ENCODE measurements at places on chromosomes 11 and 22.

- no peak for DNase-seq
Measured at GRCh38 chr11:56916587-56916986, 72.1 kb upstream of the OR5AK2 start.

DNA sequence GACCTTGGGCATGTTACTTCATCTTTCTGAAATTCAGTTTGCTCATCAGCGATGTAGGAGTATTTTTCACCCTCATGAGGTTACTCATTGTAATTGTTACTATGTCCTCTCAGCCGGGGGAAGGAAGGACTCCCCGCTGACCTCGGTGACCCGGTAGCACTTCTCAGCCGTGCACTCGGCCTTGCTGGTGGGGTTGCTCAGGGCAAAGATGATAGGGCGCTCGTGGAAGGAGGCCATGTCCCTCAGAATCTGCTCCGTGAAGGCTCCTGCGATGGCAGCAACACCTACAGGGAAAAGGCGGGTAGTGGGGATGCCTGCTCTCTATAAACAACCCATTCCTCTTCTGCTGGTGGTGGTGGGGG, 72.2 kb downstream of the CCDC81 start:
- no peak for DNase-seq

- DNase-seq: peak; percentile 27
Measured at GRCh38 chr11:86418917-86419316, 44.2 kb downstream of the CCDC81 start.

DNA sequence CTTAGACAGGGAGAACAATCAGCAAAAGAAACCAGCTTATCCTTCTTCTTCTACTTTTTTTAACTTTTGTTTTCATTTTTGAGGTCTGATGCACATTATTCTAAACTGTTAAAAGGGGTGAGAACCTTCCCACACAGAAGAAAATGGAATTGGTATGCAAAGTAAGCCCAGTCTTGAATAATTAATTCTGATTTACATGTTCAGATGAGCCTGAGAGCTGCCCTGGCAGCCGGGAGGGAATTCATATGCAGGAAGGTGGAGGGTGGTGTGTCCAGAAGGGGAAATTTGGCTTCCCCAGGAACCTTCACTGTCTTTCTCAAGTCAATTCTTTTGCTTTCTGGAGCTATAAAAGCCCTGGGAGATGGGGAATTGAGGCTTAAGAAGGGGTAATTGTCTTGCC, 181.0 kb downstream of the INSC start:
- DNase-seq: no peak

DNA sequence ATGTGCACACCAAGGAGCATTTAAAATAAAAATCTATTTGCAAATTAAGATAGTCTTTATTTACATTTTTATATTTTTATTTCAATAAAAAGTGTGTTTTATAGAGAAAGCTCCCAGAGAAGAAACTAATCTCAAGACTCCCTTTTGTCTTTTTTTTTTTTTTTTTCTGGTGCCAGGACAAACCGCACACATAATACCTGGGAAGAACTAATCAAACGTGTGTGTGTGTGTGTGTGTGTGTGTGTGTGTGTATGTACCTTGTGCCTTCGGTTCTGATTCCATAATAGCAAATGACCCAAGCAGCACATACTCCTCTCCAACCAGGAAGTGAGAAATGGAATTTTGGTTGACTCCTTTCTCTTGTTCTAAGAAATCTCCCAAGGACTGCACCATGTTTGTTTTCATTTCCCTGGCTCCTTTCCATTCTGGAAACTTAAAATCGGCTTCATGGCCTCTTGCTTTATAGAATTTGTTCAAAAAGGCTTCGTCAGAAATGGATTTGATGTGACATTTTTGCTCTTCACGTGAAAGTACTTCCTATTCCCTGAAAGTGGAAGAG, 65.3 kb downstream of the ST3GAL4 start:
- DNase-seq: no peak

DNA sequence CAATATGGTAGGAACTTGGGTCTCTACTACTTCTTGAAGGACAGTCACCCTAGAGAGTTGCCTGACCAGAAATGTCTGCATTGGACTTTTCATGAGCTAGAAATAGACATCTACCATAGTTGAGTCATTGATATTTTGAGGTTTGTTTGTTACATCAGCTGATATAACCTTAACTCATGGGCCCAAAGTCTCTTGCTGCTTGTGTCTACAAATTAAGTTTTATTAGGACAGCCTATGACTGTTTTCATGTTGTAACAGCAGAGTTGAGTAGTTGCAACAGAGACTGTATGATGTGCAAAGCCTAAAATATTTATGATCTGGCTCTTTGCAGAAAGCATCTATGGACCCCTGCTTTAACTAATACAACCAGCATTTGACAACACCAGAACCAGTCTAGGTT, 155.3 kb downstream of the MIAT start:
- no peak for DNase-seq

- DNase-seq: no peak
Measured at GRCh38 chr11:92846491-92847125, 122.8 kb upstream of the MTNR1B start.

- DNase-seq: no peak
Measured at GRCh38 chr22:21009638-21010425, 5.1 kb upstream of the P2RX6 start.

DNA sequence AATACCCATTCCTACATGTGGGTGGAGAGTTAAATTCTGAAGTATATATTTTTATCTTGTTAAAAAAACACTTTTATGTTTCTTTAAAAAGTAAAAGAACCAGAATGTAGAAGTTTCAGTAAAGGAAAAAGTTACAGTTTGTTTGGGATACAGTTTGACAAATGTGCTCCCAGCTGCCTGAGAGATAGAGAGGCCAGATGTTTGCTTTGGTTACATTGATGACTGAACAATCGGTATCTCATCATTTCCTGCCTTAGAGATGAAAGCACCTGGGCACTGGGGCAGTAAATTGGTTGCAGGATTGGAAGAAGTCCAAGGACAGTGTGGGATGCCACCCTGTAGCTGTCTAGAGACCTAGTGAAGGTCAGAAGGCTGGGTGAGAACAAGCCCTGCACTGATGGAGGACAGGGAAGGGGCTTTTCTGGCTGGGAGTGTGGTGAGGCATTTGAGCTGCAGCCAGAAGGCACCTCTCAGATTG, 16.6 kb downstream of the MED15 start:
- no peak for DNase-seq

- DNase-seq: no peak
Measured at GRCh38 chr11:24163146-24163545, 333.7 kb upstream of the LUZP2 start.

GRCh38 chr22:44648821-44649565, 53.0 kb upstream of the PRR5 start:
- DNase-seq: no peak

DNA sequence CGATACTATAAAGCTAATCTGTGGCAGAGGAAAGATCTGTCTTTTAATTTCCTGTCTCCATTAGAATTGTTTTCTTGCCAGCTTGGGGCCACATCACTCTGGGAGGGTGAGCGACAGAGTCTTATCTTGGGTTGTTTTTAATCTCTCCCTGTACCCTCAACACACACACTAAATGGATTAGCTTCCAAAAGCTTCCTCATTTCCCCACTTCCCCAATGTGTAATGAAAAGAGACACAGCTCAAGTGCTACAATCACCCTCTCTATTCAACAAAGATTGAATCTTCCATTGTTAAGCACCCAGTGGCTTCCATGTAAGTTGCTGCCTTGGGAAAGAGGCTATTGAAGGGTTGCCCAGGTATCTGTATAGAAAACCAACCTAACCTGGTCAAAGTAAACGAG, 6.1 kb upstream of the ASCL3 start:
- no peak for DNase-seq

- no peak for DNase-seq
Measured at GRCh38 chr22:28155808-28156207, 236.8 kb upstream of the PITPNB start.

DNA sequence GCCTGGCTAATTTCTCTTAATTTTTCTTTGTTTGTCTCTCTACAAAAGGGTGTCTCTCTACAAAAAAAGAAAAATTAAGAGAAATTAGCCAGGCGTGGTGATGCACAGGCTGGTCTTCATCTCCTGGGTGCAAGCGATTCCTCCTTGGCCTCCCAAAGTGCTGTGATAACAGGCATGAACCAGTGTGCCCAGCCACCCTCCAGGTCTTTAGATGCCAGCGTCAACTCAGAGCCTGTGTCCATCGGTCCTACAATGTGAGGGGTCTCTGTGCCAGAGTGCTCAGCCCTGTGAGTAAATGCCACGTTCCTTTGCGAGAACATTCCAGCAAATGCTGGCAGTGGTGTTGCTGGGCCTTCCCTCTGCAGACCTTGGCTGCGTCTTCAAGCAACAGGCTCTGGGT, 62.7 kb downstream of the IGF2 start:
- no peak for DNase-seq

- no peak for DNase-seq
Measured at GRCh38 chr11:59174664-59175033, 2.7 kb downstream of the DTX4 start.

DNA sequence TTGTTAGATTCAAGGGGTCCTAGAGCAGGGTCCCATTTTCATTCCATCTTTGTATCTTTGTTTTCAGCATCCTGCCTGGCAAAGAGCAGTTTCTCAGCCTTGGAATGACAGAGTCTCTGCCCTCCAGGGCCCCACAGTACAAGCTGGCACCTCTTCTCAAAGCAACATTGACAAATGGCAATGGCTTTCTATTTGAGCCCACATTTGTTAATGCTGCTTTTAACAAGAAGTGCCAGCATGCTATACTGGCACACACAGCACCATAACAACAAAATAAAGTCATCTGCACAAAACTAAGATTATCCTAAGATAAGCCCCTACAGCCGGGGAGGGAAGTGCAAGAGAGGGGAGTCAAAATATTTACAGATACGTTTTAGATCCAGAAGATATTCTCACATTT, 309.7 kb upstream of the C11orf87 start:
- DNase-seq: no peak

GRCh38 chr11:20601221-20601914, 2.0 kb downstream of the SLC6A5 start:
- DNase-seq: peak; percentile 62

- no peak for DNase-seq
Measured at GRCh38 chr22:26442086-26442756, 13.2 kb downstream of the ASPHD2 start.

DNA sequence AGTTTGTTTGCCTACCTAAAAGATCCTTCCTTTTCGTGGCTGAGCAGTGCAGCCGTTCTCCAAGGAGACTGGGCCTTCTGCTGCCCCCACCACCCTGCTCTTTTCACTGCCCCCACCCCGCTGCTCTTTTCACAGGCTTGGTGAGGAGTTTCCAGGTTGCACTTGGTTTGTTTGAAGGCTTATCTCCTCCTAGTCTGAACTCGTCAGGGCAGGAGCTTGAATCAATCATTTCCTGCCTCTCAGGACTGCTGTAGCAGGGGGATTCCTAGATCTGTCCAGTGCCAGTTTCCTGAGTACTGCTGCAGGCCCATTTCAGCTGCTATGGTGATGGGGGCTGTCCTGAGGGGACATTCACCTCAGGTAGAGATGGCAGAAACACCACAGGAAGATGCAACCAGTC, 10.0 kb downstream of the MED15 start:
- no peak for DNase-seq

DNA sequence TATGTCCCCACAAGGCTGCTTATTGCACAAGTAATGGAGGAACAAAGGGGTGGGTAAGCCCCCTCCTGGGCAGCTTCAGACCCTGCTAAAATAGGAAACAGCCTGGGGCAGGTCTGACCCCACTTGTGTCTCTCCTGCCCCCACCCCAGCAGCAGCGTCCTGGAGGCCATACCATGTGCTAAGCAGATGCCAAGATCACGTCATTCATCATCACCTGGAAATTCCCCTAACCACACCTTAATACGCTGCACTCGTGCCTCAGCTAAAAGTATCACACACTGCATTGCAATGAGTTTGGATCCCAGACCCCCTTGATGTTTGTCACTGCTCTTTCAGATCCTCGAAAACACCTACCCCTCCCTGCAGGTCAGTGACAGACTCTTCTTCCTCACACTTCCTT, 27.8 kb upstream of the GGTLC2 start:
- no peak for DNase-seq

DNA sequence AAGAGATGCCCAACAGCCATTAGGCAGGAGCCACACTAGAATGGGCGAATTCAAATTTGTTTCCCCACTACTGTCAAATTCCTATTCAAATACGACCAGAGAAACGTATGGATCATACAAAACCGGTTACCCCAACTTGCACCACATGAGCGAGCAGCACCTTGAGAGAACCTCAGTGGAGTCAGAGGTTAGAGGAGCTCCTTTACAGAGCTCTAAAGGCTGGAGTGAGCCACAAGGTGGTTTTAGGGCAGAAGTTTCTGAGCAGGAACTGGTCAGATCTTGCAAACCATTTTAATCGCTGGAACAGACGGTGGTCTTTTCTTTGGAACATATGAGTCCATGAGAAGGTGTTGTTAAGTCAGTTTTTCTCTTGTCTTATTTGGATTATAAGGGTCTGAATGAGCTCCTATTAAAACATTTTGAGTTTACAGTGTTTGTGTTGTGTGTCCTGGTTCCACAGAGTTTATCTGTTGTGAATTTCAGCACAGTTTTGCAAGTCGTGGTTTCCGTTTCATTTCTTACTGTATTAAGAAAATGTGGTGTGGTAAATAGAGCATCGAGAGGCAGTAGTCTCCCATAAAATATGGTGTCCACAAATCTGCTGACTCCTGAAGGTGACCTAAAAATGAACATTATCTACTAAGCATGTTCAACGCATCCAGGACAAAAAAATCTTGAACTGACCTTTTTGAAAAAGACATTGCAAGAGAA, 471.7 kb downstream of the NTM start:
- no peak for DNase-seq

- no peak for DNase-seq
Measured at GRCh38 chr11:75261902-75262361, 21.4 kb downstream of the TPBGL start.

DNA sequence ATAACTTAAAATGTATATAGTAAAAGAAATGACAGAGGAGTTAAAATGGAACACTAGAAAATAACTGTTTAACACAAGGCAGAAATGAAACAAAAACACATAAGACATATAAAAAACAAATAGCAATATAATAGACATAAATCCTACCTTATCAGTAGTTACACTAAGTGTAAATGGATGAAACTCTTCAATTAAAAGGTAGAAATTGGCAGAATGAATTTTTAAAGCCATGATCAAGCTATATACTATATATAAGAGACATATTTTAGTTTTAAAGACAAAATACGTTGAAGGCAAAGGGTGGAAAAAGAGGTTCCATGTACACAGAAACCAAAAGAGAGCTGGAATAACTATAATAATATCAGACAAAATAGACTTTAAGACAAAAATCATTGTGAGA, 4.9 kb upstream of the TMPRSS5 start:
- no peak for DNase-seq

- no peak for DNase-seq
Measured at GRCh38 chr11:88886796-88887195, 179.0 kb downstream of the GRM5 start.

- DNase-seq: peak; percentile 24
Measured at GRCh38 chr11:14186046-14186775, 172.8 kb downstream of the RRAS2 start.

GRCh38 chr22:17836992-17837742, 62.9 kb upstream of the BID start:
- DNase-seq: no peak

- DNase-seq: peak; percentile 76
Measured at GRCh38 chr11:9015677-9016076, 11.9 kb upstream of the NRIP3 start.
